ENCODE measurements at places on chromosomes 7 and 10.

DNA sequence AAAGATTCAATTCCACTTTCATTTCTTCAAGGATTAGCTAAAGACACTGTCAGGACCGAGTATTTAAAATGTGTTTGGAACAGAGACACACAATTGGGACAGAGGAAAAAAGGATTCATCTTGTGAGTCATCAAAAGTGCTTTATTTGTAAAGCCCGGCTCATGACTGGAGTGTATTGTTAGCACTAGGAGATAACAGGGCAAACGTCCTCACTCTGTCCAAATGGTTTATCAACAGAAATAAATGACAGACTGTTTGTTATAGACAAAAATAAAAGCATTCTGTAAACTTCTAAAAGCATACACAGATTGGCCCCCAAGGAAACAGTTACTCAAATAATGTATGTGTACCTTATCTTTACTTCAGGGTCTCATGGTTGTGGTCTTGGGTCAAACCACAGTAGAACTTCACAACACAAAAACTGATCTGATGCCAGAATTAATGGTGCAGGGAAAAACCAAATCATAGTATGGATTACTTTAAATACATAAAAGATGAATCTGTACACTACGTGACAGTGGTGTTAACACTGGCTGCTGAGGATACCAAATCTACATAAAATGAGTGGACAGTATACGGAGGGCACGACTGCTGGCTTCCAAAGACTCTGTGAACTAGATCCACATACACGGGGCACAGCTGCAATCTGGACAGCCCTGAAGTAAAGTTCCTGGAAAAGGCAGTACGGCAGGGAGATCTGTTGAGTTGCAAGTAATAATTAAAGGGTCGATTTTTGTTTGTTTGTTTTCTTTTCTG, 179.4 kb downstream of the PIP4K2A start:
- DNase-seq: no peak

- no peak for DNase-seq
Observed at GRCh38 chr10:21398563-21399231, 126.8 kb downstream of the SKIDA1 start.

DNA sequence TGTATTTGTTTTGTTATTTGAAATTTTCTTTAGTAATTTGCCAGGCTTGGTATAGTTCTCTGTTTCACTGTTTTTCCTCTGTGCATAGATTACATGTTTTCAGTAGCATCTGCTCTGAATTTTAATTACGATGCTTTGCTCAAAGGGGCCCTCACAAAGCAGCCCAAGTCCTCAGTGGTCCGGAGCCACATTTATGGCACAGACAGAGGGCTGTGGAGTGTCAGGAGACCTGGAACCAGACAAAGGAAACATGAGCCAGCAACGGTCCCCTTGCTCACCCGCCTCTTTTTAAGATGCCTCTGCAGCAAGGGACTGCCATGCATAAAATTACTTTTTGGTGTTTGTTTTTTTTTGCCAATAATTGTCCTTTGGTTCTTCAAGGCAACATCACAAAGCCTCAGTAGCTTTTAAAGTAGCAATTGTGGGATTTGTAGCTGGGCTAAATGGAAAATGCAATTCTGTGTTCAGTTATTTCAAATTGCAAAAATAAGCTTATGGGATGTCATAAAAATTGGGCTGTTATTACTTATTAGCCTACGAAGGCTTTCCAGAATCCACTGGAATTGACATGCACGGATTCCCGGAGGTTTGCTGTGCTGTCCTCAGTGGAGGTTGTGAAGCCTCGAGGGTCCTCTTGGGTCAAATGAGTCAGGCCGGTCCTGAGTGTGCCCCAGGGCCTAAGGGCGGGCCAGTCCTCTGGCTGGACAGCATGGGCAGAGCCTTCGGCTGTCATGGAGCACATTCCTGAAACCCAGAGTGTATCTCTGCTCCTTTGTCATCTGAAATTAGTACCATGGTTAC, 422.8 kb downstream of the GLRX3 start:
- DNase-seq: no peak

DNA sequence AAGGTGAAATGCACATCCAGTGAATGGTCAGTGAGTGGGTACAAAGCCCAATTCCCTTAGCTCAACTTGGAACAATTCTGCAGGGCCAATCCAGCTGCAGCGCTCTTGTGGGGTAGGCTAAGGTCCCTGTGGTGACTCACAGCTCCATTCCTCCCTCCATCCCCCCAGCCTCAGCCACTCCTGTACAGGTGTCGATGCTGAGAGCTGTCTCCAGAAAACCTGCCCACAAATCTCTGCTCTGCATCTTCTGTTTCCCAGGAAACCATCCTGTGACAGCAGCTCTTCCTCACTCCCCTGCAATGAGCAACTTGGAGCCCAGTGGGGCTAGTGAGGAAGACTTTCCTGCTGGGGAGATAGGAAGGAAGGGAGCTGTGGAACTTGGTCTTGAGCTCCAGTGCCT, 244.7 kb upstream of the GPR26 start:
- no peak for DNase-seq

DNA sequence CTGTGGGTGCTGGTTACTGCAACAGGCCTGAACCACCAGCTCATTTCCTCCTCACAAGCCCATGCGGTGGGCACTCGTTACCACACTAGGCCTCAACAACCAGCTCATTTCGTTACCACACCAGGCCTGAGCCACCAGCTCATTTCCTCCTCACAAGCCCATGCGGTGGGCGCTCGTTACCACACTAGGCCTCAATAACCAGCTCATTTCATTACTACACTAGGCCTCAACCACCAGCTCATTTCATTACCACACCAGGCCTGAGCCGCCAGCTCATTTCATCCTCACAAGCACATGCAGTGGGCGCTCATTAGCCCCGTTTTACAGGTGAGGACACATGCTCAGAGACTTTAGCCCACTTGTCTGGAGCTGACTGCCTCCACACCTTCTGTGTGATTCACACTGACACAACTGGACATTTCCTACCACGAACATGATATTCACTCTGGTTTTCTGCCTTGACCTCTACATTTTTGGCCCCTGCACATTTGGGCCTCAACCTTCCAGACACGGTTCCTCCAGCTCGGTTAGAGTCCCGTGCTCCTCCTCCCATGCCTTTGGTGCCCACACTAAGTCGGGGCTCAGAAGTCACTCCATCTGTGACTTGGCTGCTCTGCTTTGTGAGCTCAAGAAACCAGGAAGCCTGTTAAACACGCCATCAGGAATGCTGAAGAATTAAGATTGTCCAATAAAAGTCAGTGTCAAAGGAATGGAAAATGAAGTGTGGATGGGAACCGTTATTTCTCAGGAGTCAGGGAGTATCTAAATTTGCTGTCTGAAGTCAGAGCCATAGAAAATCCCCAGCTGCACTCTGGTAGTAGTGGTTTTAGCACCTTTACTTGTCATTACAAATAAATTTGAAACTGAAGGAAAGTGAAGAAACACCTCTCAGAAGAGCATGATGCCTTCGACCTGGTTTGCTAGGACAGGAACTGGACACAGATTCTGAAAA, 55.8 kb upstream of the LANCL2 start:
- peak; percentile 77 for DNase-seq

- DNase-seq: no peak
Observed at GRCh38 chr10:63713191-63714144, 192.3 kb downstream of the REEP3 start.

DNA sequence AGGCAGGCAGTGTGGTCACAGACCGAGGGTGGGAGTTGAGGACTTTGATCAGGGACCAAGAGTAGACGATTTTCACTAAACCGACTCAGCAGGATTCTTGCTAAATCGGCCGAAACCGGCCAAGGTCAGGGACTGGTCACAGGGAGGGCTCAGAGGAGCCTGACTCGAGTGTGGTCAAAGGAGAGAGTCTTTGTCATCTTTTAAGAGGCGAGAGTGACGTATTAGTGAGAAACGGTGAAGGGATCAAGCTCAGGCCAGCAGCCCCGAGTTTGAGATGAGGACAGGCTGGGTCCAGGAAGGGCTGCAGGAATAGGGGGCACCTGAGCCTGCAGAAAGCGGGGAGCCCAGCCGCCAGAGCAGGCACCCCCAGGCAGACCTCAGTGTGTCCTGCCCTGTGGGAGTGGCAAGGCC, 41.6 kb upstream of the FAM20C start:
- DNase-seq: peak; percentile 22

GRCh38 chr7:18399436-18400235, 95.9 kb upstream of the HDAC9 start:
- no peak for DNase-seq

DNA sequence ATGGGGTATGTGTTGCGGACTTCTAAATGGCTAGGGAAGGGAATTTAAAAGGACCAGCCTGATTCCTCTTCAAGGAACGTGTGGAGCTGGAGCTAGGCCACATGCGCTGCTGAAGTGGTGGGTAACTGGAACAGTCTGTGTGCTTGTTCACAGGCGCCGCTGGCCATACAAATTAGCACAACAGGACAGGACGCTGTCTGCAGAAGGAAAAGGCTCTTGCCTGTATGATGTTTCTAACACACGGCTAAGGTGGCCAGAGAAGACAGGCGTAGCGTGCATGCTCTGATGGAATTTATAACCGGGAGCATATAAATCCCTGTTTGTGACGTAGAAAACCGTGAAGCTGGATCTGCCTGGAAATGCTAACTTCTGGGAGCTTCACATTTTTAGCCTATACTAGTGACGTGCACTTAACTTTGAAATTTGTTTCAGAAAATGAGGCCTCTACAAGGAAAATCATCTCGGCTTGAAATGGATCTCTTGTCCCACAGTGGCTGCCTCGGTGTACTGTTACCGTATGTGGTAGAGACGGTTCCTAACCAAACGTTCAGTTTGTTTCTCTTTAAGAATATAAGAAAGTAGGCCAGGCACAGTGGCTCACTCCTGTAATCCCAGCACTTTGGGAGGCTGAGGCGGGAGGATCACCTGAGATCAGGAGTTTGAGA, 569.4 kb downstream of the PTPRN2 start:
- no peak for DNase-seq

- no peak for DNase-seq
Observed at GRCh38 chr10:98608411-98608810, 161.7 kb upstream of the HPS1 start.

DNA sequence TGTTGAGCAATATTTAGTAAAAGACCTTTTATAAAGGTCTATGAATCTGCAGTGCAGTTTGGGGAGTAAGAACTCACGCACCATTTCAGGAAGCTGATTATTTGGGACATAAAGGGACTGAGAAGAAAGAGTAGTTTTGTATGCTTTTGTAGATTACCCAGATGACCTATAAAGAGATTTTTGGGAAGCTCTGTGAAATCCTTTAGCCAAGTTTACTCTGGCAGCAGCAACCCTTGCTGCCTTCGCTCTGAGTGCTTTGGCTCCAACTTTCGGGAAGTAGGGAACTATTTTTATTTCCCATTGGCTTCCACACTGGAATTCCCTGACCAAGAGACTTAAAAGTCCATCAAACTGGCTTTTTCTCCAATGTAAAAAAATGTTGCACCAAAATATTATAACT, 1110.1 kb upstream of the PHF14 start:
- no peak for DNase-seq

DNA sequence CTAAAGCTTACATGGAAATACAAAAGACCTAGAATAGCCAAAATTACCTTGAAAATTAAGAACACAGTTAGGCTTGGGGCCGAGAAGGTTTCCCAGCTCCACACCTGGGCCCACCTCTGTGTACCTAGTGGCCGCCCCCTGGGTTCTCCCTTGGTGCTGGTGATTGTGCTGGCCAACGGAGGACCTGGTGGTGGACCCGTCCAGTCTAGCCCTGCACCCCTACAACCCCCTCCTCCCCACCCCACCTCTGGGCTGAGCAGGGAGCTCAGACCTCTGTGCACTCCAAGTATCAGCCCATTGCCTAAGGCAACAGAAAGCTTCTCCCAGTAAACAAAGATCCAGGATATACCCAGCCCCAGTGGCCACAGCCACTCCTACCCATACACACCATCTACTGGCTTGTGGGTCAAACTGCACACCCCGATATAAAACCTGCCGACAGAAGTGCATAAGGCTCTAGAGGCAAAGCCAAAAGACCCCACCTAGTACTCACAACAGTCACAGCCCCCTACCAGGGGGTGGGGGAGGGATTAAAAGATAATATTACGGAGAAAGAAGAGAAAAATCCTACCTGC, 105.0 kb upstream of the DIP2C start:
- DNase-seq: no peak

DNA sequence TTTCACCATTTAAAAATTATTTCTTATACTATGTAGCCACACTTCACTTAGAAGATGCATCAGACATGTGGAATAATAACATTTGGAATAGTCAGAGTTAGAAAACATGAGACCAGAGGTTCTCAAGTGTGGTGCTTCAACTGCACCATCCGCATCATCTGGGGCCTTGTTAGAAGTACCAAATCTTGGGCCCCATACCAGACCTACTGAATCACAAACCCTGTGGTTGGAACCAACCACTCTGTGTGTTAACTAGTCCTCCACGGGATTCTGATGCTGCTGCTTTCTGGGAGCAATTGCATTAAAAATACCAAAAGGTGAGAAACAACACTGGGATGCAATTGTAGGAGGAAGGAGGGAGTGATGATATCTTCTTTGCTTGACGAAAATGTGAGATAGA, 125.2 kb downstream of the GNAT3 start:
- no peak for DNase-seq

GRCh38 chr10:77972148-77972547, 45.6 kb upstream of the DLG5 start:
- DNase-seq: no peak

DNA sequence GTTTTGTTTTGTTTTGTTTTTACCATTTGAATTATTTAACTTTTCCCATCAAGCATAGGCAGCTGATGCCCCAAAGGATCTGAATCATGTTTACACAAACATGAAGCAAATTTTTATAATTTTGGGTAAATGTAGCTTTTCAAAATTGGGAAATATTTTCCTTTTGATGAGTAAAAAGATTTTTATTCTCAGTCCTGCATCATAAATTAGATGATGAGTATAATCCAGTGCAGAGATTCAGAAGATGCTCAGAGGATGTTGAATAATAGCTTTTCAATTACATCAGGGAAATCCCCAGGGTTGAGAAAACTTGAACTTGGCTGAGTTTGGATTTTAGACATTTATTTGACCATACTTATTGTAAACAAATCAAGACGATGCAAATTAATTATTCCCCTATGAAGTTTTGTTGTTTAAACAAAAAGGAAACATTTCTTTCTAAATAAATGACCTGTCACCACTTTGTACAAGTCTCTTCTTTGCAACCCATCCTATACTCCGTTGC, 121.7 kb downstream of the FAM204A start:
- DNase-seq: no peak

DNA sequence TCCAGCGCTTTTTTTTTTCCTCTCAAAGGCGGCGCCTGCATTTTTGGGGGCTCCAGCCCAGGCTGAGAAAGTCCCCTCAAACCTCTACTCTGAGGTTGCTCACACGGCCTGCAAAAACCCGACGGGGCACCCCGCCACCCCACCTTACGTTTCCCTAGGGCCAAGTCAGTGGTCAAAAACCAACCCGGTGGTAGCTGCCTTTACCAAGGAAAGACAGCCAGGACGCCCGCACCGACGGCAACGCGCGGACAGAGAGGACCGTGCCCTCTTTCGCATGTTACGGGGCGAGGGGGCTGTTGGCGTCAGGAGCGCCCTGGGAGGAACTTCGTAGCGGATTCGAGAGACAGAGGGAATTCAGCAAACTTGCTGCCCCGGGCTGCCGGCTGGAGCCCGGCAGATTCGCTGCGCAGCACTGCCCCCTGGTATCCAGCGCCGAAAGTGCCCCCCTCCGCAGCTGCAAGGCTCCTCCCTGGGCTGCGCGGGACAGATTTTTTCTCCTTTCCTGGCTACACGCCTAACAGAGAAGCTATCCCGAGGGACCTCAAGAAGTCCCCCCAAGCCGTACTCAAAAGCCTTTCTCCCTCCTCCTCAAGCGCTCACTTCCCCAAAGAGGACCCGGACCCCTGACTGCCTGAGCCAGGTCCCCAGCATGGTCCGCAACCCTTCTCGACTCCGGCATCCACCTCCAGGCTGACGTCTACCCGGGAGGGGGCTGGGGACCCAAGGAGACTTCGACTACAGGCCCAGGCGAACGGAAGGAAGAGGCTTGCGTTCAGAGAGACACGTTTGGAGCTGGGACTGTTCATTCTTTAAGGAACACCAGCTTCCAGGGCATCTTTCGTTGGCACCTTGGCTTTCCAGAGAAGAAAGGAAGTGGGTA, 27.7 kb upstream of the VAX1 start:
- peak; percentile 57 for DNase-seq

All from activated T-cell treated with anti-CD3 and anti-CD28 coated beads, Interleukin-2, amount 50 U/mL, for 48 hours (primary cell).